ENCODE measurements at places on chromosomes 2 and 18. TPM values are rescaled to one million over a fixed set of nuclear protein-coding genes. Genes with fewer than 3 reads are reported as not detected.

ASB18 gene
- not detected for total RNA-seq

IL1A gene
- not detected for total RNA-seq

SERPINB11 gene
- not detected for total RNA-seq

CHST9 gene
- not detected for total RNA-seq

CXCR4 gene
- total RNA-seq, result 219 TPM

Measured in activated CD8-positive, alpha-beta T cell treated with anti-CD3 and anti-CD28 coated beads, Interleukin-2, amount 10 ng/mL, durations not matched to agents 7 days and 5 days (primary cell).